Adrenal gland (tissue), 19 donors: ENCODE measurements at places on chromosomes 5 and 9. TPM values are rescaled to one million over a fixed set of nuclear protein-coding genes. Genes with fewer than 3 reads are reported as not detected.

FAM193B gene
- 18.4 TPM for polyA plus RNA-seq

KIAA0825 gene
- 0.34 TPM for polyA plus RNA-seq

HAND1 gene
- polyA plus RNA-seq, result 1.4 TPM

ANKRD55 gene
- polyA plus RNA-seq, result 0.31 TPM

MEIKIN gene
- polyA plus RNA-seq, result not detected

POU5F2 gene
- 0.07 TPM for polyA plus RNA-seq

TXN gene
- polyA plus RNA-seq, result 331 TPM

SLCO6A1 gene
- polyA plus RNA-seq, result 0.20 TPM

NDST1 gene
- polyA plus RNA-seq, result 9.6 TPM

NIPAL4 gene
- 0.10 TPM for polyA plus RNA-seq

PPP2R2B gene
- 6.8 TPM for polyA plus RNA-seq

SPINK9 gene
- polyA plus RNA-seq, result not detected

PCDHGA11 gene
- 1.4 TPM for polyA plus RNA-seq

DNAH5 gene
- 0.27 TPM for polyA plus RNA-seq

PCDHB16 gene
- polyA plus RNA-seq, result 0.67 TPM

TERT gene
- polyA plus RNA-seq, result not detected

SLCO4C1 gene
- polyA plus RNA-seq, result 0.24 TPM

NSG2 gene
- polyA plus RNA-seq, result 35.0 TPM

SEC61B gene
- polyA plus RNA-seq, result 206 TPM

CKS2 gene
- polyA plus RNA-seq, result 78.5 TPM

DDX46 gene
- polyA plus RNA-seq, result 34.8 TPM

TPPP gene
- polyA plus RNA-seq, result 0.94 TPM

PDGFRB gene
- polyA plus RNA-seq, result 21.3 TPM

BTNL3 gene
- 0.08 TPM for polyA plus RNA-seq

FOXD4L5 gene
- polyA plus RNA-seq, result not detected

VDAC1 gene
- polyA plus RNA-seq, result 476 TPM

PCDHGC3 gene
- 112 TPM for polyA plus RNA-seq

PCDHB5 gene
- polyA plus RNA-seq, result 4.5 TPM

STK32A gene
- 9.5 TPM for polyA plus RNA-seq

DMRT2 gene
- not detected for polyA plus RNA-seq

LSM11 gene
- 1.2 TPM for polyA plus RNA-seq

GDA gene
- polyA plus RNA-seq, result 0.64 TPM

PCDHGA1 gene
- polyA plus RNA-seq, result 0.13 TPM

PTRH1 gene
- 3.4 TPM for polyA plus RNA-seq

CDK9 gene
- 166 TPM for polyA plus RNA-seq

KCNV2 gene
- not detected for polyA plus RNA-seq

PCYOX1L gene
- polyA plus RNA-seq, result 12.3 TPM

PAX5 gene
- polyA plus RNA-seq, result not detected

CYSRT1 gene
- not detected for polyA plus RNA-seq

PCDHGA4 gene
- 0.20 TPM for polyA plus RNA-seq
